Thymus (tissue), 14 donors: ENCODE measurements at places on chromosomes 2 and 18. TPM values are rescaled to one million over a fixed set of nuclear protein-coding genes. Genes with fewer than 3 reads are reported as not detected.

- DNase-seq: no peak
- H3K27ac ChIP-seq: no peak overlapping the region
- no peaks in the 10 kb centered on the region for H3K27me3 ChIP-seq
These were observed 396.3 kb downstream of the RIT2 start for GRCh38 chr18:42719221-42719620.

- H3K36me3 ChIP-seq: no peaks in the 10 kb centered on the region
- no peak for DNase-seq
- no peaks in the 10 kb centered on the region for H3K4me1 ChIP-seq
- H3K27ac ChIP-seq: no peak overlapping the region
These were observed 610.2 kb downstream of the ZEB2 start for GRCh38 chr2:143909577-143910353.

- no peaks in the 10 kb centered on the region for H3K27me3 ChIP-seq
- H3K36me3 ChIP-seq: no peaks in the 10 kb centered on the region
- no peaks in the 10 kb centered on the region for H3K4me1 ChIP-seq
- no peak overlapping the region for H3K27ac ChIP-seq
- H3K4me3 ChIP-seq: no peak overlapping the region
These were observed 153.7 kb downstream of the SRBD1 start for GRCh38 chr2:45457211-45457945.

The SLC30A3 gene
- 0.05 TPM for total RNA-seq

The GCG gene
- total RNA-seq: 1.7 TPM

- H3K27me3 ChIP-seq: no peaks in the 10 kb centered on the region
- H3K27ac ChIP-seq: no peak overlapping the region
- H3K4me3 ChIP-seq: no peak overlapping the region
- no peak for DNase-seq
- no peaks in the 10 kb centered on the region for H3K36me3 ChIP-seq
- H3K4me1 ChIP-seq: no peaks in the 10 kb centered on the region
These were observed 51.1 kb upstream of the FN1 start for GRCh38 chr2:215487002-215487372.

DNA sequence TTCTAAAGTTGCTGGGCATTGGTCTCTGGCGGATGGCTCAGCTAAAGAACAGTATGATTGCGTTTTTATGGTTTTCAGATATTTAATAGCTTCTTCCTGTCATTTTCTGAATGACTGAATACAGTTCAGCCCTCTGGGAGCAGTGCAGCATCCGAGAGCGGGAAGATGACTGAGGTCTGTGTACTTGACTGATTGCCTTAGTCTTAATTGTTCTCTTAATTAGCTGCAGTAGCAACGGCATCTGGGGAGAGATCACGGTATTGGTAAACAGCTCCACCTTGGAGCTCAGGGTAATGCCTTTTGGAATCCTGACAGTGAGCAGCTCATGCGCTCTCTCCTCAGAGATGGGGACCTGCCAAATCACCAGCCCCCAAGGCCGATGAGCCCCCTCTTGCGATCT lies 481.4 kb upstream of the SPRED2 start:
- no peak for DNase-seq
- no peaks in the 10 kb centered on the region for H3K27me3 ChIP-seq
- no peaks in the 10 kb centered on the region for H3K4me1 ChIP-seq
- H3K36me3 ChIP-seq: no peaks in the 10 kb centered on the region

DNA sequence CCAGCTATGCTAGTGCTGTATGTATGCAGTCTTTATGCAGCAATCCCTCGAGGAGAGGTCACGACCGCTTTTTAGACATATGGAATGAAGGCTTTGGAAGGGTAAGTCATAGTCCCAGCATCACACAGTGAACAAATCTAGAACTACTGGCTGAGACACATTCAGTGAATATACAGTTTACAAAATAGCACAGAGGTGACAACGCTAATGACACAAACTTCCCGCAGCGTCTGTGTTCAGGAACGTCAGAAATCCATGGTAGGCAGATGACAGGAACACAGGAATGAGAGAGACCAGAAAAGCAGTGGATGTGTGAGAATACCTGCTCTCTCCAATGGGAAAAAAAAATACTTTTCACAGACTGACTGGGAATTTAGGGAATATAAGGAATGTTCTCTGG lies 29.6 kb downstream of the CABYR start:
- H3K4me1 ChIP-seq: no peaks in the 10 kb centered on the region
- no peaks in the 10 kb centered on the region for H3K36me3 ChIP-seq
- DNase-seq: no peak
- no peak overlapping the region for H3K27ac ChIP-seq
- H3K27me3 ChIP-seq: no peaks in the 10 kb centered on the region
- no peak overlapping the region for H3K4me3 ChIP-seq

DNA sequence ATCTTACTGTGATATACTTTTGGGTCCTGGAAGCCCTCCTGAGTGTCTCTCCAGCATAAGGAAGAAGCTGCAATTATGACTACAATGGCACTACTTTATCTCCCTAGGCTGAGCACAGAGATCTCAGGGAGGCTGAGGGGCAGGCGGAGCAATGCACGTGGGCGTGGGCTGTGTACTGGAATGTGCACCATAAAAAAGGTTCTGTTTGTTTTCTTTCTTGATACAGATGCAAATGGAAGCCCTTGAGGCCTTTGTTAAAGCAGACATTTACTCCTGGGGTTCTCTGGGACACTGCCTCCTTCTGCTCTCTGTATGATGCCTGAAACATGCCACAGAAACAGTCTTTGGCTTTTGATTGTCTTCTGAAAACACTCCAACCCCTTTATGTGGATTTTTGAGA lies 79.1 kb upstream of the DLX2 start:
- no peak for DNase-seq
- no peak overlapping the region for H3K27ac ChIP-seq
- H3K27me3 ChIP-seq: no peaks in the 10 kb centered on the region
- no peaks in the 10 kb centered on the region for H3K36me3 ChIP-seq

DNA sequence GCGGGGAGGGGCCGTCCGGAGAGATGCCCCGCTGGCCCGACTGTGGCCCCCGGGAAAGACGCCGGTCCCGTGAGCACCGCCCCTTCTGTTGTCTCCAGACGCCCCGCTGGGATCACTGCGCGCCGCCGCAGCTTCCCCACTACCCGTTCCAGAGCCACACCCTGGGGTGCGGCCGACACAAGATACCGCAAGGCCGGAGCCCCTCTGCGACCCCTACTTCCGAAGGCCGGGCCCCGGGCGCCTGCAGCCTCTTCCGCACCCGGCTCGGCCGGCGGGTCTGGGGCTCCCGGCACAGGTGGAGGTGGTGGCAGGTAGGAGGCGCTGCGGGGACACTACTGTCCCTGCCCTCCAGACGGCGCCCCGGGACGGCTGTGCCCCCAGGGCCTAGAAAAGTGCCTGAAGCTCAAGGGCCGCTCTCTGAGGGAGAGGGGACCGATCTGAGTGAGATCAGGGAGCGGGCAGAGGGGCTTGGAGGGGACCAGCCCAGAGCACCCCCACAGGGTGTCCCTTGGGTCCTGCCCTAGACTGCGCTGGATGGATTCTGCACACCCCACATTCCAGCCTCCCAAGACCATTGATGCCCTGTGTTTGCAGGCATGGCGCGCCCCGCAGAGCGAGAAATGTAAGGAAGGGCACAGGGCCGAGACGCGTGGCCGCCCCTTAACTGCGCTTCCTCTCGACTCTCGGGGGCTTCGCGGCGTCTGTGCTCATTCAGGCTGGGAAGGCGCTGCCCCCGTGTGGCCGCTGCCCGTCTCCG lies 80.0 kb downstream of the GFPT1 start:
- peak; percentile 84 for DNase-seq
- H3K27ac ChIP-seq: no peak overlapping the region
- H3K4me1 ChIP-seq: peaks cover 23% of the 10 kb centered on the region
- no peaks in the 10 kb centered on the region for H3K36me3 ChIP-seq

DNA sequence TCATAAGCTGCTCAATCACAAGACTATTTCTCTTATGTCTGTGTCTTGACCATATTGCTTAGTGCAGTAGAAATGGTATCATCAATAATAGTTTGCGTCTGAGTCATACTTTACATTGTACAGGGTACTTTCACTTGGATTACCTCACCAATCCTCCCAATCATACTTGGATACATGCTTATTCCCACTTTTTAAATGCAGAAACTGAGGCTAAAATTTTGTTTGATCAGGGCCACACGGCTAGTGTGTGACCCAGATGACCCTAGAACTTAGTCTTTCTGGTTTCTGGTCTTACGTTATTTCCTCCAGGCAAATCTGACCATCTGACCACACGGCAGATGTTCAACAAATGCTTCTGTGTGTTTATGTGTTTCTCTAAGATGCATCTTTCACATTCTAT lies 23.8 kb upstream of the CCL20 start:
- DNase-seq: no peak
- H3K36me3 ChIP-seq: no peaks in the 10 kb centered on the region
- no peak overlapping the region for H3K4me3 ChIP-seq
- no peaks in the 10 kb centered on the region for H3K4me1 ChIP-seq
- no peak overlapping the region for H3K27ac ChIP-seq

DNA sequence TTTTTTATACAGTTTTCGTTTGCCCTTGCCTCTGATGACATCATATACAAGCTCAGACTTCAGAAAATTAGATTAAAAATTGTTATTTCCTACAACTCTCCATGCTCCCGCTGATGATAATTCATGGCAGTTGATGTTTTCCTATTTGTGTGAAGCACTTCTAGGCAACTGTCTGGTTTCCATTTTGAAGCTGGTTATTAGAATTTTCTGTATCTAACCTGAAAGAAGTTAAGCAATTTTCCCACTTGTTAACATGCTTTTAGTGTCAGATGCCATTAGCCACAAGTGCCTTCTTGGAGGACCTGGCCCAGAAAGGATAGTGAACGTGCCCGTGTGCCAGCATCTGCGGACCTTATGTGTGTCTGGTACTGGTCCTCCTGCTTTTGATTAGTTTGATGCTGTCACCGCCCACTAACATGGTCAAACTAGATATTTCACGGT lies 347.6 kb upstream of the RAB12 start:
- DNase-seq: no peak
- no peaks in the 10 kb centered on the region for H3K4me1 ChIP-seq

DNA sequence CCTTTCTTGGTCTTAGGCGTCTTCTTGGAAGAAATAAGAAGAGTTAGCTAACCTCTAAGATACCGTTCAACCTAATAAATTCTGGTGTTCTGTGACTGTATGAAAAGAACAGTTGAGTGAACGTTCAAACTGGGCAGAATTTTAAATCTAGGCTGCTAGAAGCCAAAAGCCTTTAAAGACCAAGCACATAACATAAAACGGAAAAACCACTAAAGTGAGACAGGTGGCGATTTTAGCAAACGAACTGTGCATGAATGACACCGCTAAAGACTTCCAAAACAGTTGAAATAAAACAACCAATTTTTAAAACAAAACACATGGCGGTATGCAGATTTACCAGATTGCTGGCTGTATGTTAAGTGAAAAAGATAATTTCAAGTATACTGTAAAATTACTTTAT lies 73.1 kb downstream of the GALNT13 start:
- no peaks in the 10 kb centered on the region for H3K36me3 ChIP-seq
- no peak overlapping the region for H3K27ac ChIP-seq
- H3K4me1 ChIP-seq: no peaks in the 10 kb centered on the region
- no peak overlapping the region for H3K4me3 ChIP-seq
- DNase-seq: no peak

The SCG2 gene
- 0.28 TPM for total RNA-seq

DNA sequence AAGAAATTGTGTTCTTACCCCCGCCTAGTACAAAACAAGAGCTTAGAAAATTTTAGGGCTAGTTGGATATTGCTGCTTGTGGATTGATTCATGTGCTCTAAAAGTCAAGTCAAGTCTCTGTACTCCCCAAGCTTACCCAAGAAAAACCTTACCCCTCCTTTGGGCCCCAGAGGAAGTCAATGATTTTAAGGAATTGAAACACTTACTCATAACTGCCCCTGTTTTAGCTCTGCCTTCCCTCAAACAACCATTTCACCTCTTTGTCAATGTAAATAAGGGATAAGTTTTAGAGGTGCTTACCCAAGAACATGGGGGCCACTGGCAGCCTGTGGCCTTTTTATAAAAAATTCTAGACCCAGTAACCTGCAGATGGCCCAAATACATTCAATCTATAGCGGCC lies 136.6 kb upstream of the RMP24 start:
- no peak for DNase-seq
- H3K4me3 ChIP-seq: no peak overlapping the region
- H3K36me3 ChIP-seq: no peaks in the 10 kb centered on the region
- H3K27ac ChIP-seq: no peak overlapping the region

The SLC14A1 gene
- total RNA-seq: 2.8 TPM

DNA sequence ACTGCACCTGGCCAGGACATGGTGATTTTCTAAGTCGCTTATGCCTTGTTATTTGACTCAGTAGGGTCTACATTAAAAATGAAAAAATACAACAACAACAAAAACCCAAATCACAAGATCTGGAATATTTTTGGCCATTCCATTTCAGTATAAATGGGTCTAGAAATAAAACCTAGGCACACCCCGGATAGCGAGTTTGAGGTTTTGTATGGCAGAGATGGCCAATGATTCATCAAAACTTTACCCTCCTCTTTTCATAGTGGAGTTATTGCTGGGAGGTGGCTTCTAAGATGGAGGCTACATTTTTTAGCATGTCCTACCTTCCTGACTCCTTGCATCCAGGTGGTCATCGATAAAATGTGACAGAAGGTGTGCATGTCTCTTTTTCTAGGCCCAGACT lies 49.3 kb upstream of the PELI1 start:
- no peak for DNase-seq
- no peaks in the 10 kb centered on the region for H3K4me1 ChIP-seq
- no peaks in the 10 kb centered on the region for H3K36me3 ChIP-seq
- no peaks in the 10 kb centered on the region for H3K27me3 ChIP-seq
- no peak overlapping the region for H3K4me3 ChIP-seq
- H3K27ac ChIP-seq: no peak overlapping the region

GRCh38 chr18:24428709-24429108 lies 2.2 kb downstream of the IMPACT start:
- peaks cover 6% of the 10 kb centered on the region for H3K4me1 ChIP-seq
- no peak overlapping the region for H3K4me3 ChIP-seq
- peaks cover 5% of the 10 kb centered on the region for H3K27me3 ChIP-seq
- no peak overlapping the region for H3K27ac ChIP-seq

DNA sequence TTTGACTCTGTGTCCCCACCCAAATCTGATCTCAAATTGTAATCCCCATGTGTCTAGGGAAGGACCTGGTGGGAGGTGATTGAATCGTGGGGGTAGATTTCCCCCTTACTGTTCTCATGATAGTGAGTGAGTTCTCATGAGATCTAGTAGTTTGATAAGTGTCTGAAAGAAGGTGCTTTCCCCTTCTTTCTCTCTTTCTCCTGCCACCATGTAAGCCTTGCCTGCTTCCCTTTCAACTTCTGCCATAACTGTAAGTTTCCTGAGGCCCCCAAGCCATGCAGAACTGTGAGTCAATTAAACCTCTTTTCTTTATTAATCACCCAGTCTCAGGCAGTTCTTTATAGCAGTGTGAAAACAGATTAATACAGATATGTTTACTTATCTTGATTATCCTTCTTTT lies 266.5 kb upstream of the GYPC start:
- H3K36me3 ChIP-seq: no peaks in the 10 kb centered on the region
- H3K4me3 ChIP-seq: no peak overlapping the region
- H3K4me1 ChIP-seq: no peaks in the 10 kb centered on the region
- H3K27me3 ChIP-seq: no peaks in the 10 kb centered on the region
- H3K27ac ChIP-seq: no peak overlapping the region
- DNase-seq: no peak
